Activated CD4-positive, alpha-beta T cell treated with anti-CD3 and anti-CD28 coated beads for 4 hours (primary cell): ENCODE measurements at places on chromosomes 12 and 14.

DNA sequence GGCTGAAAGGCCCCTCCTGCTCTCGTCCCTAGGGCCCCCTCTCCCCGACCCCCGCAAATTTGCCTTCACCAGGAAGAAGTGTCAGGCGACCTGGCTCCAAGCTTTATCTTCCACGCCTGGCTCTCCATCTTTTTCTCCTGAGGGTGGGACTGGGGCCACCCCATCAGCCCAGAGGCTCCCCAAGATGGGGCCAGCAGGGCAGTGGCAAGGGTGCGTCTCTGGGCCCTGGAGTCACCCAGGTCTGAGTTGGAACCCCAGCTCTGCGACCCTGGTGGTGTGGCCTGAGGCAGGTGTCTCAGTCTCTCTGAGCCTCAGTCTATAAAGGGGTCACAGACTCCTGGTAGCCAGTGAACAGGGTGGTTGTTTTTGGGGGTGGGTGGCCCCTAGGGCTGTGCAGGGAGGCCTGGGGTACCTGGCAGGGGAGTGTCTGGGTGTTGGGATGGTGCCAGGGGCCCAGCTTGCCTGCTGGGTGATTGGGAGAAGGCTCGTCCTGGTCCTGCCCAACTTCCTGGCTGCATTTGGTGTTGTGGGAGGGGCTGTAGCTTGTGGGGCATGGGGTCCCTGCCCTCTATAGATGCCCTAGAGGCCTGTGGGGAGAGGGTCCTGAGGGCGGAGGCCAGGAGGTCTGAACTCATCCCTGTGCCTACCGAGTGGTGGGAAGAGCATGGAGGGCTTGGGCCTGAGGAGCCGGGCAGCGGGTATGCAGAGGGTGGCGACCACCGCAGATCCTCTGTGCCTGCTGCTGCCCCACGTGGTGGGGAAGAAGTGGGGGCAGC is 7.6 kb downstream of the KIF26A start:
- no peak for DNase-seq

- DNase-seq = no peak
Measured at GRCh38 chr14:38405851-38406635, 150.2 kb upstream of the CLEC14A start.

DNA sequence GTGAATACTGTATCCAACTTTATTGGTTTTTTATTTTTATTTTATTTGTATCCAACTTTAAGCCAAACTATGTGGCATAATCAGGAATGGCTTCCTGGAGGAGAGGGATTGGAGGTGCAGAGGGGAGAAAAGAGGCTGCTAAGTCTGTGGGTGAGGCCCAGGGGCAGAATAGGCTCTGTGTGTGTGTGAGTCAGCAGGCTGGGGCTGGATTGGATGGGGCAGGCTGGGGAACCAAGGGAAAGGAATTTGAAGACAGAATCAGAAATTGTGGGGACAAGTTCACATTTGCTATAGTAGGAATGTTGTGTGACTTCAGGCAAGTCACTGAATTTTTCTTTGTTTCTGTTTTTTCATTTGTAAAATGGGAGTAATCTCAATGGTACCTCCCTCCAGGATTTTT is 12.8 kb upstream of the RILPL1 start:
- DNase-seq = no peak

GRCh38 chr12:52155048-52155868 is 36.6 kb downstream of the KRT80 start:
- no peak for DNase-seq

DNA sequence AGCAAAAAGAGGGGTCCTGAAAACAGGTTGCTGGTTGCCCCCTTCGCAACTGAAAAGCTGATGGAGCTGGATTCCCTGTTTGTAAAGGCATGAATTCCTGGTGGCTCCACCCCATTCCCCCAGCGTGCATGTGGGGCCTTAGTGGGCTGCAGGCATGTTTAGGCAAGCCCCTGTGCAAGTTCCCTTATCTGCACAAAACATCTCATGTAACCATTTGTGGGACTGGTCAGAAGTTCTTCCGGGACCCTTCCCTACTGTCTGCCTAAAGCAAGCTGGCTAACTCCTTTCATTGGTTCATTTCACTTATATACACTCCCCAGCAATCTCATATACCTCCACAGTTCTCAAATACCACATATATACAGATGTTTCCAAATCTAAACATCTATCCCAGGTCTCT is 24.0 kb upstream of the HIGD1C start:
- DNase-seq = no peak

- no peak for DNase-seq
Measured at GRCh38 chr14:23121361-23121771, 2.3 kb upstream of the CEBPE start.

DNA sequence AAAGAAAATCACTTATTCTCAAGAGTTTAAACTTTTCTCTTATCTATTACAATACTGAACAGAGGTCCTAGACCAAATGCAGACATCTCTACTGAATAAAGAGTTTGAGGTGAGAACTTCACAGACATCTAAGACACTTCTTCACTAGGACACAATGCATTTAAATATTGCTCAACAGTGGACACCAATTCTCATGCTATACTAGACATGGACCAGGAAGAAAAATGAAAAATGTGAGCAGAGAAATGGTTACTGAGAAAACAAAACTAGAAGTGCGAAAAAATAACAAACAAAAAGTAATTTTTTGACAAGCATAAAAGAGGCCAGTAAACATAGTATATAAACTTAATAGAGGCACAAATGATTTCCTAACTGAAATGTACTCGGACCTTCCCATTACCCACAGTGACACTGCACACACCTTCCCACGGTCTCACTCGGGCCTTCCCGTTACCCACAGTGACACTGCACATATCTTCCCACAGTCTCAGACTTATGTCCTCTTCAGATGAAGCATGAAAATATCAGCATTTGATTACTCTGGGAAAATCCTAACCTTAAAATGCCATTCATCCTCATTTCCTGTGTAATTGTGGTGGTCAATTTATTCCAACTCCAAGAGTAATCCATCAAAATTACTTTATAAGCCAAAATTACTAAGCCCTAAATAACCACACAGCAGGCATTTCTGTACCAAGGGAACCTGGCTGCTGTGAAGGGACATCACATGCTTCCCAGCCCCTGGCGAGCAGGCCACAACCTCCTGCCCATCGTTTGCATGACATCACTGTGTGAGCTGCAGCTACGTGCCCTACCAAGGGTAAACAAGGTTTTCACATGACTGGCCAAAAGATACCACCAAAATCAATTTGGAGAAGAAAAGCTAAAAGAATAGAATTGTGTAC is 6.4 kb downstream of the SLC15A4 start:
- no peak for DNase-seq

DNA sequence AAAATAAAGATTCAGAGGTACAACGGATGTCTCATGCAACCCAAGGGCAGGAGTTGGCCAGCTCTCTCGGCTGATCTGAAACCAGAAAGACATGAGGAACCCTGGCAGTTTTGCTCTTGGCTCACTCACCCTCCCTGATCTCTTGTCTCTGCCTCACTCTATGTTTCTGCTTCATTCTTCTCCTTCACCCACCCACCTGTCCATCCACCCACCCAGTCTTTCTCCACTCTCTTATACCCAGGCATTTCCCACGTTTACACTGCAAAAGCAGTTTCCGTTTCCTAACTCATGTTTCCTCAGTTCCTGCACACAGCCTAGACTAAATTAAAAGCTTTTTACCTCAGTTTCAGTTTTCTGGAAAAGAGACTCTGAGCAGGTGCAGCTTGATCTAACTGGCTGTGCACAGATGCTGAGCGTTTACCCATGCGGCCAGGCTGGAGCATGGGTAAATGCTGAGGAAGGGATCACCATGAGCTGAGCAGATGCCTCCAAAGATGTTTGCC is 157.6 kb downstream of the PRKCH start:
- DNase-seq = peak; percentile 23

- DNase-seq = no peak
Measured at GRCh38 chr12:130971925-130972585, 18.3 kb downstream of the ADGRD1 start.

- DNase-seq = peak; percentile 99
Measured at GRCh38 chr12:131949431-131950181, at the start of gene EP400. EP400 (plus strand) TSS chr12:131949942; CDS start chr12:131960620, 10,678 bp downstream.

- DNase-seq = peak; percentile 41
Measured at GRCh38 chr14:72451054-72451972, 442.6 kb downstream of the DPF3 start.

GRCh38 chr14:53857625-53858344 is 98.8 kb downstream of the BMP4 start:
- DNase-seq = no peak

DNA sequence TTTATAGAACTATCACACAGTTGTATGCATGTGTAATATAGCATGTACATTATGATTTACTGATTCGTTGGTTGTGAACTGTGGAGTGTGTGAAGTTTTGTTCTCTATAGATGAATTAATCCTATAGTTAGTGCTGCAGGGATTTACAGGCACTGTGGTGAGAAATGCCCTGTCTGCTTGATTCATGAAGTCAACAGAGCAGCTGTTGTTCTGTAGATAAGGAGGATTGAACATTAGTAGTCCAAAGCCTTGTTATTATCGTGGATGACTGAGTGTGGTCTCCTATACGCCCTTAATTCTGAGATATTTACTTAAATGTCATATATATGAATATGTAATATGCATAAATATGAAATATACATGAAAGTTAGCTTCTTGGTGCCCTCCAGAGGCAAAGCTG is 98.3 kb downstream of the DNAH10 start:
- no peak for DNase-seq

DNA sequence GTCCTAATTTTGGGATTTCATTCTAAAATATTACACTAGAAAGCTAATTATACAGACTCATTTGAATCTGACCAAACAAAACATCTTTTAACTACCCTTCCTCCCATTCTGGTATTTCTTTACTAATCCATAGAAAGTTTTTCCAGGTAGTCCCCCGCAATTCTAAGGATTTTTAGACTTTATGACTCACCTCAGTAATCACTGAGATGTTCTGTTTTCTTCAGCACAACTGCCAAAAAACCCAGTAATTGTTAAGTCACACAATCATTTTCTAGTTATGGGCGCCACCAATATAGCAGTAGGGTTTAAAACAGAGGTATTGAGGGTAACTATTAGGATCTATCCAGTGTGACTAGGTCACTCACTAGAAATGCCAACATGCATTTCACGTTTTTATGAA is 1.6 kb upstream of the ARID4A start:
- no peak for DNase-seq
